ENCODE measurements at places on chromosomes 11 and 22.

DNA sequence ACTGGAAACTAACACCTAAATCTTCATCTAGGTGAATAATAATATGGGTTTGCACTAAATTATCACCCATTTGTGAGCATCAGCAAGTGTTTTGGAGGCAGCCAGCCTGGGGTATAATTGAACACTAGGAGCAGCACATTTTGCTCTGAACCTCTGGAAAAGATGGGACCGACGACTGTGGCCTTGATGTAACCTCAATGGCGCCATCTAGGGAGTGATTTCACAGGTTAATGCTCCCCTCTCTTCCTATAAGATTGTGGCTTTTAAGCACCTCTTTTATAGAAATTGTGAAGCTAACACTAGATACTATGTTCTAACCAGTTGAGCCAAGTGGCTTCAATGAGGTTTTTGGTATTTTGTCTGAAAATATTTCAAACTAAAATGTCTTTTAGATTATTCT is 203.7 kb downstream of the NELL1 start:
- no peak for DNase-seq

GRCh38 chr11:92329646-92330045 is 105.0 kb downstream of the FAT3 start:
- DNase-seq: no peak

DNA sequence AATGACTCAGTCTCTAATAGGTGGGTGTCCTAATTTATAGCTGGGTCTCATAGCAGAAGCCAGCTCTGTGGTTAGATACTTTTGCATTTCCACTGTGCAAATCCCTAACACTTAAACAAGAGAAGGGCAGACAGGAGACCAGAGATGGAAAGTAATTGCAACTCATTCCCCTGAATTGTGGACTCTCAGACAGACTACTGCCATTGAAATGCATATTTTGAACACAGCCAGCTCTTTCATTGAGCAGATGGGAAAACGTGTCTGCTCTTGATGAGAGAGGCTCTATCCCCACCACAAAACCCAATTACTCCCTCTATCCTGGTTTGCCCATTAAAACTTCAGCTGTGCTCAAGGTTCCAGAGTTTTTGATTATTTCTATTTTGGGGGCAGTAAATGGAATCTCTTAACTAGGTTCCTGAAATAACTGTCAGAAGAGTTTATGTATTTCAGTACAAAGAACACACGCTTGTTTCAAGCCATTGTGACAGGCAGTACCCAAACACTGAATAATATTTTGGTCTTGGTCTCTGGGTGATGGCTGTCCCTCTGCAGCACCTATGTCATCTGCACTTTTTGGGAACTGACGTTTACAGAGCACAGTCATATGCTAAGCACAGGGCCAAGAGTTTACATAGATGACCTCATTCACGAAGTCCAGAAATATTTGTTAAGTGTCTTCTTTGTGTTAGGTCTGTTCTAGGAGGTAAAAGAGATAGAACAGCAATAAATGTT is 41.7 kb downstream of the FAM227A start:
- DNase-seq: no peak

- DNase-seq: no peak
These were observed 2.5 kb downstream of the OR6X1 start for GRCh38 chr11:123751781-123752180.

- no peak for DNase-seq
These were observed 386.5 kb downstream of the SOX6 start for GRCh38 chr11:15969701-15970329.
